Dorsolateral prefrontal cortex (tissue), 122 donors: ENCODE measurements at places on chromosomes 5 and 9. TPM values are rescaled to one million over a fixed set of nuclear protein-coding genes. Genes with fewer than 3 reads are reported as not detected.

DNA sequence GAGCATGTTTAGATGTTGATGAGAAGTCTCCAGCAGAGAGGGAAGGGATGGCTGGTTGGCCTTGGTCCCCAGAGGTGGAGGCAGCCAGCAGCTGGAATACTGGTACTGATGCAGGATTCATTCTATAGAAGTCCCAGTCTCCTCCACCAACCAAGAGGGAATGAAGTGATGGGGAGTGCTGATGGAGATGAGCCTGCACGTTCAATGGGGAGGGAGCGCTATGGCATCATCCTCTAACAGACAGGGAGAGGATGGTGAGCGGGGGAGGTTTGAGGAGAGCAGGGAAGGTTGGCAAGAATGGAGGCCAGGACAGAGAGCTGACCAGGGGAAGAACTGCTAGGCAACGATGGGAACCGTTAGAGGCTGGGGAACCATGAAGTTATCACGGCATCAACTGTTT, 159.8 kb upstream of the MVB12B start:
- DNase-seq = no peak

DNA sequence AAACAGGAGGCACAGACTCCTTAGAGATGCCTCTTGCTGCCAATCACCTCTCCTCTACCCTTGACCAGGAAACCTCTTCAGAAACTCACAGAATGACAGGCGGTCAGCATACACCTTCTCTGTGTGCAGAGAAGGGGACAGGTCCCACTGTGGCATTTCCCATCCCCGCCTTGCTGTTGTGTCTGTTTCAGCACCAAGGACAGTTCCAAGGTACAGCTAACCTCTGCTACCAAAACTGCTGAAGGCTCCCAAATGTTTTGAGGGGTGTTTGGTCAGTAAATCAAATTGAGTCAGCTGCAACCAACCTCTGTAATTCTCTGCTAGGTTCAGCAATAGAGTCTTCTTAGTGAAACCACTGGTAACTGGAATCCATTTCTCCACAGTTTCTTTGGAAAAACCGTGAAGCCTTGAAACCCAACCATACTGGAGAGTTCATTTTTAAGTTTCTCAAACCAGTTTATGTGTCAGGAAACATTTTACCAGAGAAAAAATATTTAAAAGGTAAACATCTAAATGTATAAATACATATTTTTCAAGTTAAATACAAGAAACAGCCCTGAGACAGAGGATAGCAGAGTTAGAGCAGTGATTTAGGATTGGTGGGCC, 122.0 kb downstream of the DRD1 start:
- no peak for DNase-seq

DNA sequence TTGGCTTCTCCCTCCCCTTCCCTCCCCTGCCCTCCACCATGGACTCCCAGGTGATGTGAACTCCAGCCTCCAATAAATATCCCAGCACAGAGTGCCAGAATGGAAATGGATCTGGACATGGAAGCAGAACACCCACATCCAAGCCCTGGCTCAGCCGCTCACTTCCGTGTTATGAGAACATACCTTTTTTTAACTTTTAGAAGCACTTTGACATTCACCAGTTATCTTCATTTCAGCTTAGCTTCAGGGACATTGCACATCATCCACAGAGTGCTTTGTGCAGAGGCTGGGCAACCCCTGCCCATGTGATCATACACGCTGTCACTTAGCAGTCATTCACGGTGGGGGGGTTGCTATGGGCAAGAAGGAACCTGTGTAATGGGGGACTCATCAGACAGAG, 9.1 kb downstream of the AFAP1L1 start:
- no peak for DNase-seq

- DNase-seq = no peak
Observed at GRCh38 chr5:123350742-123351141, 72.5 kb downstream of the CEP120 start.

DNA sequence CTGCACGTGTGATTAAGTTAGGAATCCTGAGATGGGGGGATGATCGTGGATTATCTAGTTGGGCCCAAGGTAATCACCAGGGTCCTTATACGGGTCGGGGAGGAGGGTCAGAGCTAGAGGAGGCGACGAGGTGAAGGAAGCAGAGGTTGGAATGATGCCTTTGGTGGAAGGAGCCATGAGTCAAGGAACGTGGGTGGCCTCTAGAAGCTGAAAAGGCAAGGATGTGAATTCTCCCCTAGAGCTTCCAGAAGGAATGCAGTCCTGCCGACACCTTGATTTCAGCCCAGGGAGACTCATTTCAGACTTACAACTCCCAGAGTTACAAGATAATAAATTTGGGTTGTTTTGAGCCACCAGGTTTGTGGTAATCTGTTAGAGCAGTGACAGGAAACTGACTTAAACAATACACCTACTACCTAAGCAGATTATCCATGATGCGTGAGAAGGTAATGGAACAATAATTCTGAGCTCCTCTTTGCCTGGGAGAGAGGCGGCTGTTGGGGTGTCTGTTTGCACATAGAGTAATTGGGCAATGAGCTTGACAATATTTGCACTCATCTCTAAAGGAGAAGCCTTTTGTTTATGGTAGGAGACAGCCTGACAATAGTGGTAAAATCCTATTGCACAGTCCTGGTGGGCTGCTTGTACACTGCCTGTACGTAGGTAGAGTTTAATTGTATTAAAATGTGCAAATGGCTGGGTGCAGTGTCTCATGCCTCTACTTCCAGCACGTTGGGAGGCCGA, 129.3 kb upstream of the IER5L start:
- DNase-seq = no peak

GRCh38 chr5:2320611-2321010, 430.9 kb downstream of the IRX2 start:
- DNase-seq = no peak

- no peak for DNase-seq
Observed at GRCh38 chr9:78486661-78487060, 189.7 kb downstream of the PSAT1 start.

GRCh38 chr9:109918339-109919163, 138.6 kb downstream of the PALM2AKAP2 start:
- DNase-seq = no peak

GRCh38 chr9:90141723-90142122, 500.9 kb downstream of the DIRAS2 start:
- DNase-seq = no peak

GRCh38 chr5:36369219-36369690, 67.6 kb upstream of the RANBP3L start:
- no peak for DNase-seq

- no peak for DNase-seq
Observed at GRCh38 chr5:64507264-64507605, 1.4 kb downstream of the RGS7BP start.

- DNase-seq = peak; percentile 87
Observed at GRCh38 chr9:35538361-35539234, 48.7 kb downstream of the RUSC2 start.

DNA sequence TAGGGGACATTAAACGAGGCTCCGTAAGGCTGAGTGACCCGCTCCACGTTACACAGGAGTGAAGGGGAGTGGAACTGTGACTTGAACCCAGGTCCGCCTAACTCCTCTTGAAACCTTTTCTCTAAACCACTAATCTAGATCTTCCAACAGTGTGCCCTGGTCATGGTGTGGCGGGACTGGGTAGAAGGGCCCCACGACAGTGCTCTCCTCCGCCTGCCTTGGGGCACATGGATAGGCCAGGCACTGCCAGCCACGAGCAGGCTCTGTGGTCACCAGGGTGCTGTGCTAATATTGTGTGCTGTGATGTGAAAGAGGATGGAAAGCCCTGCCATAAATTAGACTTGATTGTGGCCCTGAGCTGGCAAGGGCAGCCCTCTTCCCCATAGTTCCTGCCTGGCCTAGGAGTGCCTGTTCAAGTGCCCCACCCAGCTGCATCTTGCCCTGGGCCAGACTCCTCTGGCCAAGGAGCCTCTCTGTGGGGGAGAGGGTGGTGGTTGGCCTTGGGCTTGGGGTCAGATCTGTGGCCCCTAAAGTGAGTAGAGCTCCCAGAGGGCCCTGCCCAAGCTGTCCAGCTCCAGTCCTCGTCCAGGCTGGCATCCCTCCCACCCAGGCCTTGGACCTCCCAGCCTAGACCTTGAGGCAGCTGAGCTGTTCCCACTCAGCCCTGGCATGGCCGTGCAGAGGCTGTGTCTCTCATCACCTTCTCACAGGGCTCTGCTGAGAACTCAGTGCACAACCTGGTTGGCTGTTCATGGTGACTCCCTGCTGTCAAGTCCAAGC, 67.8 kb upstream of the TBC1D2 start:
- no peak for DNase-seq

DNA sequence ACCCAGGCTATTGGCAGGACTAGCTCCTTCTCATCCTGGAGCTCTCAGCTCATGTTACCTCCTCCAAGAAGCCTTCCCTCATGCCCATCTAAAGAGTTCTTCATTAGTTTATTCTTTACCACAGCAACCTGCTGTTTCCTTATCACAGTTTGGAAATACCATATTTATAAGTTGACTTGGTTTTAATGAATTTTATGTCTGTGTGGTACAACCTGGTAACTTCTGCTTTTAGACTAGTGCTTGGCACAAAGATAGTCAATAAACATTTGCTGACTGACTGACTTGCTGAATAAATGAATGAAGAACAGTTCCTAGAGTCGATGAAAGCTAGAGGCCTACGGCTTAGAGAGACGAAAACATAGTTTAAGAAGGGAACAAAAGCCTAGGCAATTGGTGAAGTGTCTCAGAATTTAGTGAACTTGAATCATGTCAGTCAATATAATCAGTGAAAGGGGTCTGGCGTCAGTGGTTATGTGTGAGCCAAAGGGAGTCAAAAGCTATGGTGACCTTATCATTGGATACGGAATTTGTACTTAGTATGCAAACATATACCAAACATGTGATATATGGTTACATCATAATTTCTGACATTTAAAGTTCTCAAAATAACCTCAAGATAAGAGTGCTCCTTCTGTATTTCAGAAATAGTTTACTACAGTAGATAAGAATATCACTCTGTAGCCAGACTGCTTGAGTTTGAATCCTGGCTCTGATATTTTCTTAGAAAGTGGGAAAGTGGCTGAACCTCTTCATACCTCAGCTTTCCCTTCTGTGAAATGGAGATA, 239.5 kb downstream of the MCTP1 start:
- no peak for DNase-seq

- DNase-seq = no peak
Observed at GRCh38 chr5:113325054-113325453, 109.7 kb downstream of the TSSK1B start.

Gene RNF183
- 0.69 TPM for total RNA-seq

Gene RGS7BP
- total RNA-seq = 67.4 TPM

Gene BTNL8
- not detected for total RNA-seq

Gene PCDHA7
- 5.8 TPM for total RNA-seq

Gene LCN15
- 1.4 TPM for total RNA-seq

Gene OTP
- not detected for total RNA-seq

Gene CCDC187
- total RNA-seq = not detected

Gene SCGB3A2
- total RNA-seq = not detected

Gene SAXO1
- total RNA-seq = not detected

Gene SPATA31C2
- 0.18 TPM for total RNA-seq

Gene C1QTNF2
- 1.9 TPM for total RNA-seq

Gene LCN6
- not detected for total RNA-seq
